Activated CD4-positive, alpha-beta T cell treated with anti-CD3 and anti-CD28 coated beads, Interleukin-2, amount 50 U/mL, for 4 hours (primary cell): ENCODE measurements at places on chromosomes 4 and X.
A peak's percentile ranks its signal among the peaks of the same experiment; 100 is the strongest.

DNA sequence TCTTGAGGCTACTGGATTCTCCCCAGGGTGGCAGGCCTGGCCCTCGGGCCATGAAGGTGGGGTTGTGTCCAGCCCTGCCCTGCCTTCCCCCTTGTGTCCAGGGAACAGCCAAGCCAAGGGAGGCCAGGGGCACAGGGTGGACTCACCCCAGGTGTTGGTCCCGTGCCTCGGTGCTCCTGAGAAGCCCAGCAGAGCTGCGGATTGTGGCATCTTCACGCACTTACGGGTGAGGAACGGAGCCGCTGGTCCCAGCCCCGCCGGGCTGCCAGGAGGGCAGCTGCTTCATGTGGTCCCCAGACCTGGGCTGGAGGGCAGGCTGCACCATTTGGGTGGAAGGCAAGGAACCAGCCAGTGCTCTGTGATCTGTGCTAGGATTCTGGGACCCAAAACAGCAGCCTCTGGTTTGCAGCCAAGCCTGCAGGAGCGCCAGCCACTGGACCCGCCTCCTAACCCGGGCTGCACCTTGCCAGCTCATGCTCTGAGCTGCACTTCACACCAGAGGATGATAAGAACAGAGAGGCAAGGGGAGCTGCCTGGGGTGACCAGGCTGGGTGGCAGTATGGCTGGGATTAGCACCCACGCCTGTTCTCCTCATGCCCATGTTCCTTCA lies 36.1 kb upstream of the HMX1 start:
- no peak for DNase-seq

- peak; percentile 65 for DNase-seq
Measured at GRCh38 chr4:139453041-139453370, 915 bp upstream of the RAB33B start.

DNA sequence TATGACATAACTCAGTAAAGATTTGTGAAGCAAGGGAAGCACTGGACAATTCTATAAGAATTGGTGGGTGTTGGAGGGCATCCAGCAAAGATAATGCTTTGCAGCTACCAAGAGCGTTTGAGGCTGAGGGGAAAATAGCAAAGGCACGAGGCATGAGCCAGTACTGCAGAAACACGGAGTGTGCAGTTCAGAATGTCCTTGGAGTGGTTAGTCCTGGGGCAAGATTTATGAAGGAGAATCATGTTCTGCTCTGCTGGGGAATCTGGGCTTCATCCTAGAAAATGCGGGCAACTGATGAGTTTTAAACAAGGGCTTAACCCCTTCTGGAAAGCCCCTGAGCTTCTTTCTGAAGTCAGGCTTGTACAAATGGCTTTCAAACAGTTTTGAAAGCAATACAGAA lies 452.5 kb downstream of the IL15 start:
- DNase-seq = no peak

- DNase-seq = no peak
Measured at GRCh38 chr4:128459547-128459946, 171.9 kb upstream of the PGRMC2 start.

DNA sequence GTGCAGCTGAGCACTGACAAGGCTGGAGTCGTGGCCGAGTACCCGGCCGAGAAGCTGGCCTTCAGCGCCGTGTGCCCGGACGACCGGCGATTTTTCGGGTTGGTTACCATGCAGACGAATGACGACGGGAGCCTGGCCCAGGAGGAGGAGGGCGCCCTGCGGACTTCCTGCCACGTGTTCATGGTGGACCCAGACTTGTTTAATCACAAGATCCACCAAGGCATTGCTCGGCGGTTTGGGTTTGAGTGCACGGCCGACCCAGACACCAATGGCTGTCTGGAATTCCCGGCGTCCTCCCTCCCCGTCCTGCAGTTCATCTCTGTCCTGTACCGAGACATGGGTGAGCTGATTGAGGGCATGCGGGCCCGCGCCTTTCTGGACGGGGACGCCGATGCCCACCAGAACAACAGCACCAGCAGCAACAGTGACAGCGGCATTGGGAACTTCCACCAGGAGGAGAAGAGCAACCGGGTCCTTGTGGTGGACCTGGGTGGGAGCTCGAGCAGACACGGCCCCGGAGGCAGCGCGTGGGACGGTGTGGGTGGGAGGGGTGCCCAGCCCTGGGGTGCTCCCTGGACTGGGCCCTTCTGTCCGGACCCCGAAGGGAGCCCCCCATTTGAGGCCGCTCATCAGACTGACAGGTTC lies 24.3 kb downstream of the RGS12 start:
- no peak for DNase-seq

- DNase-seq = no peak
Measured at GRCh38 chrX:57587607-57588006, 4.2 kb upstream of the ZXDB start.

GRCh38 chr4:24970635-24971034 lies 57.8 kb upstream of the CCDC149 start:
- no peak for DNase-seq

GRCh38 chr4:168765726-168766125 lies 244.3 kb downstream of the CBR4 start:
- no peak for DNase-seq

DNA sequence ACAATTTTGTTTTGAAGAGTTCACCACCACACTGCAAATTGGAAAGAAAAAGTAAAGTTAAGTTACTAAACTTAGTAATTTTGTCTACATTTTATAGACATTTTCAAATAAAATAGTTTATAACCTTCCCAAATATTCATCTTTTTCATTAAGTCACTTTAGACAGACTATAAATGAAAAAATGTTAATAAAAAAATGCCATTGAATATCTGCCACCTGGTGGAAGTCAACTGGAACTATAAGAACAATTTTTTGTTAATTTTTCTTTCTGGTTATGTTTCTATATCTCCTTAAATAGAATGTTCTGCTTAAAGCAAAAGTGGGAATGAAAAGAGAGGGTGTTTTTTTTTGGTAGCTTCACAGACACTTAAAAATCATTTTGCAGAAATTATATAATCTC lies 534.4 kb upstream of the PCDH10 start:
- no peak for DNase-seq

- no peak for DNase-seq
Measured at GRCh38 chr4:138014590-138015288, 227.4 kb downstream of the SLC7A11 start.

GRCh38 chrX:30309139-30309571 lies at the start of gene NR0B1:
Gene NR0B1, minus strand, starts transcription at chrX:30309390. Its CDS starts 27 bp downstream, at chrX:30309363.
- DNase-seq = no peak

- DNase-seq = no peak
Measured at GRCh38 chr4:33780952-33781791, 2463.1 kb downstream of the ARAP2 start.

GRCh38 chr4:92952897-92953296 lies 649.1 kb downstream of the GRID2 start:
- no peak for DNase-seq

- DNase-seq = no peak
Measured at GRCh38 chr4:119093042-119093827, 42.4 kb upstream of the MYOZ2 start.

- no peak for DNase-seq
Measured at GRCh38 chr4:54819034-54819433, 161.3 kb downstream of the KIT start.

DNA sequence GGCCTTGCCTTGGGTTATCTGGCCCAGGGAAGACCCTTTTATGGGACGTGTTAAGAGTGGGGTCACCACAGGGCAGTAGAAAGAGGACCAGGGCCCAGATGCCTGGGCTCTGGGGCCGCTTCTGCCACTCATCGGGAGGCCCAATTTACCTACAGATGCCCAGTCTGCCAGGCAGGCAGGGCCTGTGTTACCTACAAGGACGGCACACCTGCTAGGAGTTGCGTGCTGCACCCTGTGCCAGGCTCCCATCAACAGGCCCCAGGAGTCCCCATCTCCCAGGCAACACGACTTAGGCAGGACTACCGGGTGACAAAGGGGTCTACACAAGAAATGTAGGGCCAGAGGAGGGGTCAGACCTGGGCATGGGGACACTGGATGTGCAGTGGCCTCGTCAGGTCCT lies 34.6 kb downstream of the WDR1 start:
- no peak for DNase-seq

DNA sequence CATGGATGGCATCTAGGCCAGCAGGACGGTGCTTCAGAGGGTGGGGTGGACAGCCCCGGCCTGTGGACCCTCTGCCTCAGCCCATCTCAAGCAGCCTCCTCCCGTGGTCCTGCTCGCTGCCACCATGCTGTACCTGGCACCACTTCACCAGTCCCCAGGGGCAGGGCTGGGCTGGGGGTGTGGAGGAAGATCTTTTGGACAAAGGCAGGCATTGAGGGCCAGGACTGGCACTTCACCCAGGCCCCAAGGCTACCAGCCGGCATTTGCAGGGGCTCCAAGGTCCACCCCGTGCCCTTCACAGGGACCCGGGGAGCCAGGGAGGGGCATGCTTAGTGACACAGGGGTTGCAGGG lies 713 bp downstream of the PLXNB3 start:
- DNase-seq = no peak

DNA sequence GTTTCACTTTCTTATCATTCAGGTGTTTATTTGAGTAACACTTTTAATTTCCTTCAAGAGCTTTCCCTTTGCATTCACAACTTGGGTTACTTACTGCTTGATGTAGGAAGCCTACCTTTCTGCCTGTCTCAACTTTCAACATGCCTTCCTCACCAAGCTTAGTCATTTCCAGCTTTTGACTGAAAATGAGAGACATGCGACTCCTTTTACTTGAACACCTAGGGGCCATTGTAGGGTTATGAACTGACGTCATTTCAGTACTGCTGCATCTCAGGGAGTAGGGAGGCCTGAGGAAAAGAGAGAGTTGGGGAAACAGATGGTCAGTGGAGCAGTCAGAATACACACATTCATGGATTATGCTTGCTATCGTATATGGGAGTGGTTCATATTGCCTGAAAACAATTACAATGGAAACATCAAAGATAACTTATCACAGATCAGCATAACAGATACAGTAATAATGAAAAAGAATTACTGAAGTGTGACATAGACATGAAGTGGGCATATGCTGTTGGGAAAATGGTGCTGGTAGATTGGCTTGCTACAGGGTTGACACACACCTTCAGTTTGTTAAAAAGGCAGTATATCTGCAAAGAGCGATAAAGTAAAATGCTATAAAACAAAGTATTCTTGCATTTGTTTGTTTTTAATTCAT lies 25.7 kb downstream of the USP53 start:
- no peak for DNase-seq

DNA sequence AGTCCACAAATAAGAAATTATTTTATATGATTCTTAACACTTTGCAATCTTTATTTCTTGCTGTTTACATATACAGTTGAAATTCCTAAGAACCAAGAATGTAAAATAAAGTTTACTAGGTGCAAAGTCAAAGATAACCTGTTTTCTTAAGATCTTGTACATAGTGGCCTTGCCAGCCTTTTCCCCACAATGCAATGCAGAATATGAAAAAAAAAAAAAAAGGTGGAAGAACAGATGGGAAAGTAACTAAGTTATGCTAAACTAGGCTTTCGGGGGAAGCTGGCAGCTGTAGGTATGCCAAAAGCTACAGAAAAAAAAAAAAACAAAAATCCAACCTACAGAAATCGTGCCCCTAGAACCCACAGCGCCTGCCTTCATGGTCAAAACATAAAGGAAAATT lies 1588.4 kb downstream of the STIM2 start:
- no peak for DNase-seq

DNA sequence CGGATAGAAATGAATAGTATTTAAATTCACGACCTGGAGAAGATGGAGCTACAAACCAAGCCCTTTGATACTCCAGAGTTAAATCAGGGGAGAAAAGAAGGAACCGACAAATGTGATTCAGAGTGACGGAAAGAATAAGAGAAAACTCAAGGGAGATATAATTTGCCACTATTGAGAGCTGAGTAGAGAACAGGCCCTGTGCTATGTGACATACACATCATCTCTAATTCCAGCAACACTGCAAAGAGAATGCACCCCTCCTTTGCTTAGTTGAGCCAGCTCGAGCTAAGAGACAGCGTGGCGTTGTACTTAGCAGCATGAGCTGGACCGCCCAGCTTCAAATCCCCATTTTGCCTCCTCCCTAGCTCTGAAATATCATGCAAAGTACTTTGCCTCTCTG lies 266.4 kb upstream of the TENM3 start:
- no peak for DNase-seq
